ENCODE measurements at places on chromosomes 16 and 17. TPM values are rescaled to one million over a fixed set of nuclear protein-coding genes. Genes with fewer than 3 reads are reported as not detected.
A peak's percentile ranks its signal among the peaks of the same experiment; 100 is the strongest.

DNA sequence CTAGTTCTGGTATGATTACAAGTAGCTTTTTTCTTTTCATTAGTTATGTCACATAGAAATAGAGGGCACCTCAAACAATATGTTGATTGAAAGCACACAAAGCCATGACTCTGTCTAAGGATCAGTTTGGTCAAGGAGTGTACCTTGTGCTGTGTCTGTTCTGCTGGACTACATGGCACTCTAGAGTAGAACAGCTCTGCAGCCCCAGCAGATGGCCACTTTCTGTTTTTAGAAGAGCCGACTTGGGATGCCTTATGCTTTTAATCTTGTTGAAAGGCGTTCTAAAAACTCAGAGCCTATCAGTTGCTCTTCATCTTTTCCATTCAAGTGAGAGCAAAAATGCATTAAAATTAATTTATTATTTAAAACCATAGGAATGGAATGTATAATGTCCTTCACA lies 49.3 kb upstream of the CA10 start:
- no peaks in the 10 kb centered on the region for H3K27me3 ChIP-seq
- DNase-seq: no peak
- H3K27ac ChIP-seq: no peak overlapping the region
- no peaks in the 10 kb centered on the region for H3K36me3 ChIP-seq

- no peaks in the 10 kb centered on the region for H3K36me3 ChIP-seq
- peaks cover 29% of the 10 kb centered on the region for H3K27me3 ChIP-seq
- H3K4me1 ChIP-seq: peaks cover 37% of the 10 kb centered on the region
- no peak overlapping the region for H3K4me3 ChIP-seq
Measured at GRCh38 chr17:37745801-37746426, 1.1 kb upstream of the HNF1B start.

GRCh38 chr16:10608687-10609401 lies 28.4 kb upstream of the EMP2 start:
- no peaks in the 10 kb centered on the region for H3K4me1 ChIP-seq
- DNase-seq: no peak
- no peak overlapping the region for H3K27ac ChIP-seq

Gene CHD9NB
- total RNA-seq: 0.67 TPM

- H3K4me1 ChIP-seq: no peaks in the 10 kb centered on the region
- no peaks in the 10 kb centered on the region for H3K27me3 ChIP-seq
- H3K4me3 ChIP-seq: peak overlapping the region; percentile 23
Measured at GRCh38 chr17:63930951-63931575, 1.1 kb downstream of the CD79B start.

DNA sequence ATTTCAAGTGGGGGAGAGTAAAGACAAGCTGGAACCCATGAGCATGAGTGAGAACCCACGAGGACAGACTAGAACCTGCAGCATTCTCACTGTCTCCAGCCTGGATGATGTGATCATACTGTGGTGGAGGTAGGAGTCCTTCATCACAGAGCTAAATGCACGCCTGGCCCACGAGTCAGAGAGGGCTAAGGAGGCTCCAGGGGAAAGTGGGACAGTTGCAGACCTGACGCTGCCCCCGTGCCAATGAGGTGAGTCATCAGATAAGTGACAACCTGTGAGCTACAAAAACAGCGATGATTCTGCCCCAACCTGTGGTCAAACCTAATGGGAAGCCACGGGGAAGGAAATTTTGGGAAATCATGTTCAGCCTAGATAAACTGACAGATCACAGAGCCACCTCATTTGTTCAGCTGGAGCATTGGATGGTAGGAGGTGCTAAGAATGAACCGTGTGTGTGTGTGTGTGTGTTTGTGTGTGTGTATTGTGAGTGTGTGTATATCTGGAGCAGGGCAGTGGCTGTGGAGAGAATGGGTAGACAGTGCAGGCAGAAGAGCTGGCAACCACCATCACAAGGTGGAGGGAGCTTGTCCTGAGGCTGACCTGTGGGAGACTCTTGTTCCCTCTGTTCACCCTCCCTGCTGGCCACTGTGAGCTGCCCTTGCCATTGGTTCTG lies 131.8 kb downstream of the UTP18 start:
- no peaks in the 10 kb centered on the region for H3K4me1 ChIP-seq
- no peak overlapping the region for H3K4me3 ChIP-seq
- H3K27ac ChIP-seq: no peak overlapping the region
- DNase-seq: no peak
- H3K36me3 ChIP-seq: no peaks in the 10 kb centered on the region
- H3K27me3 ChIP-seq: no peaks in the 10 kb centered on the region

GRCh38 chr17:58760248-58760647 lies 4.6 kb downstream of the PPM1E start:
- no peaks in the 10 kb centered on the region for H3K36me3 ChIP-seq
- DNase-seq: no peak
- no peak overlapping the region for H3K27ac ChIP-seq
- no peaks in the 10 kb centered on the region for H3K27me3 ChIP-seq
- no peaks in the 10 kb centered on the region for H3K4me1 ChIP-seq
- no peak overlapping the region for H3K4me3 ChIP-seq

Gene PLXDC1
- 4.6 TPM for total RNA-seq

DNA sequence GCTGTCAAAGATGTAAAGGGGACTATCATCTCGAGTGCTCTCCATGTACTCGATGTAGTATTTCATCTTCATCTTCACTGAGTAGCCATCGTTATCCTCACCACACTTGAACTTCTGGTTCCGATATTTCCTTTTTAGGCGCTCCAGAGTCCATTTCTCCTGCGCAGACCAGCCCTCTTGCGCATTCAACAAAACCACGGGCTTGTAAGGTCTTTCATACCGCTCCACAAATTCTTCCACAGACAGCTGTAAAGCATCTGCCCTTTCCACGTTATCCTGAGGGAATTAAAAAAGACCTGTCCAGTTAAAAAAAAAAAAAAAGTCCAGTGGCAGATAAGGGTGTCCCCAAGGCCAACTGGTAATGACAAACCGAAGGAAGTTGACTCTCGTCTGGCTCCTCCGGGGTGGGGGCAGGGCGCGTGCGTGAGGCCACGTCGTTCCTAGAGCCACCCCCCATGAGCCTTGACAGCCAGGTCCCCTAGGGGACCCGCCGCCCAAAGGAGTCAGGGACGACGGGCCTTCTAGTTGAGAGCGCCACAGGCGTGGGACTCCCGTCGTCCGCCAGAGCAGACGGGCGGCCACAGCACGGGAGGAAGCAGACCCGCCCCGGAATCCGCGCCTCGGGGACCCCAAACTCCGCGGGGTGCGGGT lies 701 bp downstream of the JMJD6 start:
- H3K27me3 ChIP-seq: no peaks in the 10 kb centered on the region
- H3K27ac ChIP-seq: peak overlapping the region; percentile 100
- peaks cover 49% of the 10 kb centered on the region for H3K36me3 ChIP-seq
- H3K4me3 ChIP-seq: peak overlapping the region; percentile 98
- H3K4me1 ChIP-seq: no peaks in the 10 kb centered on the region
- peak; percentile 90 for DNase-seq

- H3K27me3 ChIP-seq: no peaks in the 10 kb centered on the region
- H3K36me3 ChIP-seq: peaks cover 6% of the 10 kb centered on the region
- DNase-seq: peak; percentile 59
- peak within 1 kb of the TSS; percentile 55 for H3K4me3 ChIP-seq
- H3K4me1 ChIP-seq: peaks cover 35% of the 10 kb centered on the region
- peak within 1 kb of the TSS; percentile 92 for H3K27ac ChIP-seq
Measured at GRCh38 chr17:9021158-9021991, at the start of gene NTN1. NTN1 (plus strand) TSS chr17:9021510; CDS start chr17:9022374, 864 bp downstream.

All from right atrium auricular region (tissue), 2 donors.